ENCODE measurements at places on chromosomes 5 and 9.

- DNase-seq = no peak
Measured at GRCh38 chr9:124792257-124793014, 15.5 kb downstream of the OLFML2A start.

DNA sequence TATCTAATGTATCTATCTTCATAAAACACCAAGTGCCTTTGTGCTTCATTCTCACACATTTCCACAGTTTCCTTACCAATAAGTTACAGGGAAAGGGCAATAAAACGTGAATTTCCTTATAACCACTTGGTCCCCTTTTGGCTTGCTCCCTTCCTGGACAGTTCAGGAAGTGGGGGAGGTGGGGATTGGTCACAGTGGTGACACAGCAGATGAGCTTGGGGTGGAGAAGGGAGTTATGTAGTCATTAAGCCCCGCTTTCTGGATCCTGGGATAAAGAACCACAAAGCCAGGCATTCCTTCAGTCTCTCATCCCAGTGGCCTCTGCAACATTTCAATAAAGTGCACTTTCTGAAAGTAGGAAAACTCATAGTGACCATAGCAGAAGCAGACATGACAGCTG lies 47.1 kb upstream of the FYB1 start:
- no peak for DNase-seq

DNA sequence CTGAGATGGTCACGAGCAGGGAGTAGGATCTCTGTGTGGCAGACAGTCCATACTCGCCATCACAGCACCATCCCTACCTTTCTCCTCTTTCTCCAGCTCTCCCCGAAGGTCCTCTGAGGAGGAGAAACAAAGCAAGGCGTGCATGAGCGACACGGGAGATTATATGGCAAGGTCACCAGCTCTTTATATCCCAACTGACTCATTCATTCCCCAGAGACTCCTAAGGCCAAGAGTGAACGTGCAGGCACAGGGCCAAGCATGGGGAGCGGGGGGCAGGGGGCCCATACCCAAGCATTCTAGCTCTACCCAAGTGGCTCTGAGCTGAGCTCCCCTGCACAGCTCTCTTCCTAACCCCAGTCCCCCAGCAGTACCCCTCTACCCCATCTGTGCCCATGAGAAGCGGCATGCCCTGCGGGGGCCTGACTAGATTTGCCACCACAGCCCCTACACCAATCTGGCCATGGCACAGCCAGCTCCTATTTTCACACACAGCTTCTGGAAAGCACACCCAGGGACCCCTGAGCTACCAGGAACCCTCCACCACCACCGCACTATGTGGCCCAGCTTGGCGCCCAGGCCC lies 6.8 kb downstream of the TRIM7 start:
- no peak for DNase-seq

- no peak for DNase-seq
Measured at GRCh38 chr5:133702791-133703770, 90.7 kb upstream of the FSTL4 start.

GRCh38 chr5:19001054-19001453 lies 986.9 kb downstream of the CDH18 start:
- no peak for DNase-seq

DNA sequence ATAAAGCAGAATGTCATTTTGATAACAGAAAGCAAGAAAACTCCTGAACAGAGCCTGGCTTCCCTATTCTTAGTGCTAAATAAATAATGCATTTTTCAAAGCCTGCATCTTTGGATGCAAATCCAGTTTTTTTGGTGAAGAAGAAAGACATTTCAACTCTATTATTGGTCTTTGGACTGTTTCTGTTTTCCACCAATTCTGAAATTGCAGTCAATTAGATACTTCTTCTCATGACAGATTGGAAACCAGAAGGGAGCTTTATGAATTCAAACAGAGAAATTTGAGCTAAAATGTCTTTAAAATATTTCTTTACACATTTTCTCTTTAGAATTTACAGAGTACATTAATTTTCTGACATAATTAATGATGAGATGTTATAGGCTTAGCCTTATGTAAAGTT lies 189.8 kb downstream of the YTHDC2 start:
- no peak for DNase-seq

- no peak for DNase-seq
Measured at GRCh38 chr5:54581831-54582548, 64.4 kb downstream of the SNX18 start.
